Right lung (tissue), 10 donors: ENCODE measurements at places on chromosomes 6 and 20.

GRCh38 chr6:87257046-87257445, 65.3 kb upstream of the SMIM8 start:
- no peak for DNase-seq

DNA sequence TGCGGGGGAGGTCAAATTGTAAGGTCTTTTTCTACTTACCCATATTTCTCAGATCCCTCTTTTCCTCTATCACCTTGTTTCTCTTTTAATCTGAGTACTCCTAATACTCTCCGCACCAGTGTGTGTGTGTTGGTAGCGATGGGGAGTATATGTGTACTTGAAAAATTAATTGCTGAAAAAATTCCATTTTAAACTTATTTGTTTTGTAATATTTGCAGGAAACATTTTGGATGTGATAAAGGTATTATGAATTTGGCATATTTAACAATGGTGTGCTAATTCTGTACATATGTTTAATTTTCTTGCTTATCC, 48.1 kb upstream of the MLIP start:
- DNase-seq: no peak

- DNase-seq: peak; percentile 54
These were observed 80.2 kb downstream of the MLIP start for GRCh38 chr6:54191461-54191860.

DNA sequence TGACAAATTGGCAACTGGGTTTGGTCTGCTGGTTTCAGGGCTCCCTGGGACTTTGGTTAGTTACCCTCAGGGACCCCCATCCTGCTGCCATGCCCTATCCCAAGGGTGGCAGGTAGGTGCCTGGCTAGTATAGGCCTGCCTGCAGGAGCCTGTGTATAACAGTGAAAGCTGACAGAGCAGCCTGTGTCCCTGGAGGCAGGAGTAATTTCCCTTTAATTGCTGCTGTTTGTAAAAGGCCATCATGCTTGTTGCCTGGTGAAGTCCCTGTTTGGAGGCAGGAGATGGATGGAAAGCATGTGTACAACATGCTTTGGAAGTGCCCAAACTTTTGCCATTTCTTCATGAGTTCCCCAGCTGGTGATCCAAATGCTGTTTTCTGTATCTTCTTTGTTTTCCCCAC, 30.1 kb downstream of the CMTR1 start:
- no peak for DNase-seq

GRCh38 chr6:108113557-108114519, 39.3 kb upstream of the OSTM1 start:
- no peak for DNase-seq
